Activated naive CD8-positive, alpha-beta T cell treated with anti-CD3 and anti-CD28 coated beads for 36 hours (primary cell): ENCODE measurements at places on chromosomes 12 and 14.
A peak's percentile ranks its signal among the peaks of the same experiment; 100 is the strongest.

DNA sequence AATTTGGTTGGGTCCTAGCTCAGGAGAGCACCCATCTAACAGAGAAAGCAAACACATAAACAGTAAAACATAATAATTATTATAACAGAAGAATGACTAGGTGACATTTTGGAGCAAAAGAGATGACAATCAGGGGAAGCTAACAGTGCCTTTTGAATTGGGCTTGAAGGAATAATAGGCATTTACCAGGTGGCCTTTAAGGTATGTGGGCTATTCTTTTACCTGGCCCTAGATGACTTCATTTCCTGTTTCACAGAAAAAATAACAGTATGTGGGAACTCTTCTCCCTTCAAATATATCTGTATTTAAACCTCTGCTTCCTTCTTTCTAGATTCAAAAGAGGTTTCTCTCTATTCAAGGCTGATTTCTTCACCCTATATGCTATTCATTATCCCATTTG is 3.8 kb downstream of the IRAK4 start:
- no peak for DNase-seq
- H3K27ac ChIP-seq, result no peak overlapping the region
- H3K4me1 ChIP-seq, result peaks cover 42% of the 10 kb centered on the region

DNA sequence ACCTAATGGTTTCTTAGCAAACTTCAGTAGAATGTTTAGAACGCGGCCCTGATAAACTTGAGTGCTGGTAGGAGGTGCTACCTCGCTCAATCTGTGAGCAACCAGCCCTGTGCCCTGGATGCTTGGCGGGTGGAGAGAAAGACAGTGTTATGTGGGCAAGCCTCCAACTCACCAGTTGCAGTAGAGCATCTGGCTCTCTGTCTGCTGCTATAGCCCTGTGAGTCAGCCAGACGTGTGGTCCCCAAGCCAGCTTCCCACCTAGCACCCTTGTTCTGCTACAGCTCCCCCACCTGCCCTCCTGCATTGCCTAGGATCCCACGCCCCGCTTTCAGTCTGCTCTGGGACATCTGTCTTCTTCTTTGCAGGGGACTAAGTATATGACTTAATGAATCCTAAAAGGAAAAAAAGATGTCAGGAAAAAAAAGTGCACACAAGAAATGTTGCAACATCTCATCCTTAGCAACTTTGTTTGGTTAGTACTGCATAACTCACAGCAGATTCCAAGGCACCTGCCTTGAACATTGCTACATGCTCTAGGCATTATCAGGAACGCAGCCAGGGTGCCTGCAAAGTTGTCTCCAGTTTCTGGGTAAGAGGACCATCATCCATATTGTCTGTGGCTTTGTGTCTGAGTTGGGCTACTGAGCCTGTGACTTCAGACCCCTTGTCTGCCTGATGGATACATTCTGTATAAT is 13.6 kb downstream of the SNRNP35 start:
- H3K36me3 ChIP-seq, result no peaks in the 10 kb centered on the region
- H3K27ac ChIP-seq, result peak overlapping the region; percentile 16
- H3K4me1 ChIP-seq, result peaks cover 13% of the 10 kb centered on the region
- no peak for DNase-seq
- no peak overlapping the region for H3K4me3 ChIP-seq
- H3K27me3 ChIP-seq, result no peaks in the 10 kb centered on the region

DNA sequence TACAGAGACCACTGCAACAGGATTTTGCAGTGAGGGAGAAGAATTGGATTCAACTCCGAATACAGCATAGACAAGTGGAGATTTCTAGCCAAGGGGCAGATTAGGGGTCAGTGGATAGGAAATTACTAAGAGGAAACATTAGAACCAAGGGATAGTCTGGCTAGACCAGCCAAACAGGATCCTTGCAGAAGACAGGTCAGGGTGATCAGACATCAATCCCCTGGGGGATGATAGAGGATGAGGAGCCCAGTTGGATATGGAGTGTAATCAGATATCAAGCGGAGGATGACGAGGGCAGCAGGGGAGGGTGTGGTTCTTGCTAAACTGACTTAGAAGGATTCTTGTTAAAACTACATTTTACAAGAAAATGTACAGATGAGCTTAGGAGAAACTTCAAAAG is 424.4 kb downstream of the DAD1 start:
- H3K36me3 ChIP-seq, result no peaks in the 10 kb centered on the region
- H3K27ac ChIP-seq, result no peak overlapping the region
- H3K4me1 ChIP-seq, result peaks cover 2% of the 10 kb centered on the region
- H3K27me3 ChIP-seq, result no peaks in the 10 kb centered on the region
- H3K4me3 ChIP-seq, result no peak overlapping the region

DNA sequence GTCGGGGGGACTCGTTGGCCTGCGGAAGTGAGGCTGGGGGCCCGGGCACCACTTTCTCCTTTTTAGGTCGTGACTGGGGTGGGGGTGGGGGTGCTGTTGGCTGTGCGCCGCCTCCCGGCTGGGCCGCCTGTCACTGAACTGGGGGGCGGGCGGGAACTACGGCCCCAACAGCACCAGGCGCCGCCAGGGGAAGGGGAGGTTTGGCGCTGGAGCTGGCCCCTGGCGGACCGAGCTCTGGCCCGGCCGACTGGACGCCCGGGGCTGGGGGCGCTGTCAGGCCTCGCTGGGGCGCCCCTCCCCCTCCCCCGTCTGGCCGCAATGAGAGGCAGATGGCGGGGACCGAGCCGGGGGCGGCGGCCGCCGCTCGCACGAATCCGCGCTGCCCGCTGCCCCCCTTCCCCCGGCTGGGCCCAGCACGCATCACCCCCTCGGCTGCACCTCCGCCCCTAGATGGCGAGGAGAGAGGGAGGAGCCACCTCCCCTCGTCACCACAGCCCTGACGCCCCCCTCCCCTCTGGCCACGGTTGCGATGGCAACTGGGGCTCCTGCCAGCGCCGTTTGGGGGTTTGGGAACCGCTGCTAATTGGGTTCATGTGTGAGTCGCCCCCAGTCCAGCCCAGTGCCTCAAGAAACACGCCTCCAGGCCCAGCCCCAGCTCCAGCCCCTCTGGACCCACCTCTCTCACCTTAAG is 723 bp downstream of the NFATC4 start:
- H3K4me1 ChIP-seq, result peaks cover 27% of the 10 kb centered on the region
- H3K27ac ChIP-seq, result no peak overlapping the region
- H3K4me3 ChIP-seq, result peak overlapping the region; percentile 53
- DNase-seq, result peak; percentile 56

DNA sequence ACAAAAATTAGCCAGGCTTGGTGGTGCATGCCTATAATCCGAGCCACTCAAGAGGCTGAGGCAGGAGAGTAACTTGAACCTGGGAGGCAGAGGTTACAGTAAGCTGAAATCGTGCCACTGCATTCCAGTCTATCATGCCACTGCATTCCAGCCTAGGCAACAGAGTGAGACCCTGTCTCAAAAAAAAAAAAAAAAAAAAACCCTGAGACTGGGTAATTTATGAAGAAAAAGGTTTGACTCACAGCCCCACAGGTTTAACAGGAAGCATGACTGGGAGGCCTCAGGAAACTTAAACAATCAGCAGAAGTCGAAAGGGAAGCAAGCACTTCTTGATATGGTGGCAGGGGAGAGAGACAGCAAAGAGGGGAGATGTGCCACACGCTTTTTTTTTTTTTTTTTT is 123.2 kb downstream of the GXYLT1 start:
- H3K36me3 ChIP-seq, result no peaks in the 10 kb centered on the region
- H3K27ac ChIP-seq, result no peak overlapping the region
- DNase-seq, result no peak
- no peak overlapping the region for H3K4me3 ChIP-seq
- H3K4me1 ChIP-seq, result peaks cover 5% of the 10 kb centered on the region

DNA sequence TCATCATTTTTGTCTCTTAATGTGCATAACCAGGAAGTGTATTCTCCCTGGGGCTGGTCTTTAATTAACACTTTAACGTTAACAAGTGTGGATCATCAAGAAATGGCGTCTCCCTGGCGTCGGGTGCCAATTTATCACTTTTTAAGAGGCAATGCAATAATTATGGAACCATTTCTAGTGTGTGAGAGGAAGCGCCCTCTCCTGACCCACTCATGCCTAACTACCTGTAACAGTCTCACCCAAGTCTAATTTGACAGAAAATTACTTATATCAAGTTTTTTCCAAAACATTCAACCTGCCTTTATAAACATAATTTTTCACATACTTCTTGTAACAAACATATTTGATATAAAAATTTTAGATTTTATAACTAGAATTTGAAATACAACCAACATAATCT is 905.3 kb upstream of the MDGA2 start:
- no peak overlapping the region for H3K27ac ChIP-seq
- H3K36me3 ChIP-seq, result no peaks in the 10 kb centered on the region
- no peak for DNase-seq
- H3K27me3 ChIP-seq, result no peaks in the 10 kb centered on the region
- no peak overlapping the region for H3K4me3 ChIP-seq

DNA sequence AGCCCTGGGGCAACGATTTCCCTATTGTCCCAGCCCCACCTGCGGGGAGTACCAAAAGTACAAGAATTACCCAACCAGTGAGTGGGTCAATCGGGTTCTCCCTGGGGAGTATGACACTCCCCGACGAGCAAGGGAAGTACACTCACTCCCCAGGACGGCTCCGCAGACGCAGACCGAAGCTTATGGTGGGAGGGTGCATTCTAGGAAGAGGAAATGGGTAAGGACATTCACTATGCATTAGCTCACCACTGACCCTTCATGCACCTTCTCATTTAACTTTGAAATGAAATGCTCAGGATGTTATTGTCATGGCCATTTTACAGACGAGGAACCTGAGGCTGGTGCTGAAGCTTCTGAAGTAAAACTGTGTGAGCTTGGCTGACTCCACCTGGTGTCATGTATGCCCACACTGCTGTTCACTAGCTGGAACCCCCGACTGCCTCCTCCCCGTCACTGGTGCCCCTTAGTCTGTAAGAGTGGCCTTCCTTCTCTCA is 45.8 kb upstream of the TMED10 start:
- no peak overlapping the region for H3K4me3 ChIP-seq
- H3K27ac ChIP-seq, result no peak overlapping the region
- H3K36me3 ChIP-seq, result no peaks in the 10 kb centered on the region
- DNase-seq, result no peak
- no peaks in the 10 kb centered on the region for H3K27me3 ChIP-seq

GRCh38 chr12:63802012-63802608 is 22.4 kb downstream of the RXYLT1 start:
- no peaks in the 10 kb centered on the region for H3K27me3 ChIP-seq
- H3K4me1 ChIP-seq, result no peaks in the 10 kb centered on the region
- no peak for DNase-seq

GRCh38 chr14:68476212-68477109 is 316.4 kb downstream of the ZFP36L1 start:
- H3K36me3 ChIP-seq, result no peaks in the 10 kb centered on the region
- no peak overlapping the region for H3K27ac ChIP-seq
- no peak overlapping the region for H3K4me3 ChIP-seq
- no peak for DNase-seq
- no peaks in the 10 kb centered on the region for H3K27me3 ChIP-seq
- peaks cover 15% of the 10 kb centered on the region for H3K4me1 ChIP-seq

DNA sequence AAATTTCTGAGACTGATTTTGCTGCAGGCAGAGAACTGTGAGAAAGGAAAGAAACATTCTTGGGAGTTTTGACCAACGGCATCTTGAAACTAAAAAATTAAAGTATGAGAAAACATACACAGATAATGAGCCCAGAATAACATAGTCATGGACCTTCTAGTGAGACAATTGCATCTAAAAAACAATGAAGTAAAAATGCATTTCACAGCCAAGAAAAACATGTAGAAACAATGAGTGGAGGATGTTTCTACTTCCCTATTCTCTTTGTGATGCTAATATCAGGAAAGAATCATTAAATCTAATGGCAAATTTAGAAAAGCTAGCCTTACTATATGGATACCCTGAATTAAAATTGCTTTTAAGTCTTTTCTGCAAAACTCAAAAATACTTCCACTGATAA is 12.2 kb upstream of the PLEKHG7 start:
- no peak overlapping the region for H3K4me3 ChIP-seq
- H3K27ac ChIP-seq, result no peak overlapping the region
- peaks cover 3% of the 10 kb centered on the region for H3K36me3 ChIP-seq
- DNase-seq, result no peak
- no peaks in the 10 kb centered on the region for H3K4me1 ChIP-seq
- no peaks in the 10 kb centered on the region for H3K27me3 ChIP-seq

GRCh38 chr14:77024171-77024691 is 4.3 kb downstream of the IRF2BPL start:
- H3K4me1 ChIP-seq, result peaks cover 42% of the 10 kb centered on the region
- peak; percentile 50 for DNase-seq
- H3K36me3 ChIP-seq, result peaks cover 17% of the 10 kb centered on the region
- H3K27me3 ChIP-seq, result no peaks in the 10 kb centered on the region

- H3K4me3 ChIP-seq, result no peak overlapping the region
- H3K36me3 ChIP-seq, result peaks cover 14% of the 10 kb centered on the region
- no peak for DNase-seq
- no peak overlapping the region for H3K27ac ChIP-seq
These were observed 8.6 kb downstream of the RAB5B start for GRCh38 chr12:55982319-55982936.

DNA sequence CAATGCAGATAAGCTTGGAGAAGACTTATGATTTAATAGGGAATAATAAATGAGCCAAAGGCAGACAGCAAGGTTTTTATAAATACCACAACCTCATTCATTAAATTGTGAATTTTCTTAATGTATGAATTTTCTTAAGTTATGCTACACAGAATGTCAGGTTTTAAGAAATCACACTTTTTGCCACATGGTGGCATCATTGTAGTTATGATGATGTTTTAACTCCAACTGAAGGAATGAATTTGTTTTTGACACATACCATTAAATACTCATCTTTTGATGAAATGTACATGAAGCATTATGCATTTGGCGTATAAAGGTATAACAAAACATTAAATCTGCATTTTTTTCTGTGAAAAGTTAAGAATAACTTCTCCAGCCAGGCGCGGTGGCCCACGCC is 524.1 kb upstream of the FBXO33 start:
- no peaks in the 10 kb centered on the region for H3K4me1 ChIP-seq
- H3K36me3 ChIP-seq, result peaks cover 8% of the 10 kb centered on the region
- no peak overlapping the region for H3K4me3 ChIP-seq
- DNase-seq, result no peak

DNA sequence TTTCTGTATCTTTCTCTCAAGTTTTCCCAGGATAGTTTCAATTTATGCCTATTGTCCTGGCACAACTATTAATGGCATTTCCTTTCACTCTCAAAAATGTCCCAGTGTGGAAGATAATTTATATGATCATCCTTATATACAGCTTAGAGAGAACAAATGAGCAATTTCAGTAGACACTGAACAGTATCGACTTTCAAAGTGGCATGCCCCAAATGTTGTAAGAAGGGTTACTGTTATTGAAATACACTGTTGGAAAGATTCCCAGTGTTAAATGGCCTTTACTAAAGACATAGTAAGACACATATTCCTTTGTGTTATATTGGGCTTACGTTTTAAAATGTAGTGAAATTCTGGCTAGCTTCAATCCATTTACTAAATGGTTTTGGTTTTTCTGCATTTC is 202.3 kb upstream of the CDKN3 start:
- H3K4me3 ChIP-seq, result no peak overlapping the region
- no peaks in the 10 kb centered on the region for H3K27me3 ChIP-seq
- H3K4me1 ChIP-seq, result peaks cover 6% of the 10 kb centered on the region
- DNase-seq, result no peak

DNA sequence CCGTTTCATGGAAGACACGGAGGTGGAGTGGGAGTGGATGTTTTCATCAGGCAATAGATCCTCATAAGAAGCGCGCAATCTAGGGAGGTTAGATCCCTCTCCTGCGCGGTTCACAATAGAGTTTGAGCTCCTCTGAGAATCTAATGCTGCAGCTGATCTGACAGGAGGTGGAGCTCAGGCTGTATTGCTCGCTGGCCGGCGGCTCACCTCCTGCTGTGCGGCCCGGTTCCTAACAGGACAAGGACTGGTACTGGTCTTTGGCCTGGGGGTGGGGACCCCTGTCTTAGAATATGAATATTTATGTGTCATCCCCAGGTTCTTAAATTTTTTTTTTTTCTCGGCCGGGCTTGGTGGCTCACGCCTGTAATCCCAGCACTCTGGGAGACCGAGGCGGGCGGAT is 36.7 kb downstream of the PRICKLE1 start:
- H3K27me3 ChIP-seq, result peaks cover 19% of the 10 kb centered on the region
- no peaks in the 10 kb centered on the region for H3K4me1 ChIP-seq
- H3K36me3 ChIP-seq, result no peaks in the 10 kb centered on the region
- no peak for DNase-seq
